ENCODE measurements at places on chromosomes 1 and 21. TPM values are rescaled to one million over a fixed set of nuclear protein-coding genes. Genes with fewer than 3 reads are reported as not detected.

The PADI3 gene
- total RNA-seq = not detected

The HES3 gene
- total RNA-seq = not detected

- no peaks in the 10 kb centered on the region for H3K4me1 ChIP-seq
- H3K36me3 ChIP-seq = no peaks in the 10 kb centered on the region
- no peak overlapping the region for H3K27ac ChIP-seq
- DNase-seq = no peak
- H3K4me3 ChIP-seq = no peak overlapping the region
Measured at GRCh38 chr1:28113242-28113572, 24.8 kb upstream of the EYA3 start.

DNA sequence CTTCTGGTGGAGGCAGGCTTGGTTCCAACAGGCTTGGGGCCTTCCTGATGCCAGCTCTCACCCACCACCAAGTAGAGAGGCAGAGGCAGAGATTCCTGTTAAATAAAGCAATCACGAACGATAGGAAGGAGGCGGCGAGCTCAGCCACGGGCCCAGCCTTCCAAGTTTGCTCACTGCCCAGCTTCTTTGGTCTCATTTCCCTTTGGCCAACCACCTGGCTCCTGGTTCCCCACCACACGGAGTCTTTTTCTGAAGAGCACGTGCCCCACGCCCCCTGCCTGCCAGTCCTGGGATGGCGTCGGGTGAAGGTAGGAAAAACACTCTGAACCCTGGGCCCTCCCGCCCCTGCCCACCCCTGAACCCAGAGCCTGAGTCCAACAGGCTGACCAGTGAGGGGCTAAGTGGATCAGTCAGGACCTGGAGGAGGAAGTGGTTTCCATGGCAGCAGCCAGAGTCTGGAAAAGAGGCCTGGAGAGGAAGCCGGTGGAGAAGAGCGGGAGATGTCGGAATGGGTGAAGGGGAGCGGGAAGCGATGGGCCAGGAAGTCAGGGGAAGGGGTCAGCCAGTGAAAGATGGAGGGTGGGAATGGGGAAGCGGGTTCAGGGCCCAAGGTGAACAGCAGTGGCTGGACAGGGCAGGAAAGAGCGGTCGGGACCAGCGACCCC is 158.2 kb upstream of the KLHDC7A start:
- H3K27ac ChIP-seq = no peak overlapping the region
- H3K4me1 ChIP-seq = peaks cover 27% of the 10 kb centered on the region
- no peaks in the 10 kb centered on the region for H3K36me3 ChIP-seq
- H3K27me3 ChIP-seq = peaks cover 16% of the 10 kb centered on the region
- no peak overlapping the region for H3K4me3 ChIP-seq

DNA sequence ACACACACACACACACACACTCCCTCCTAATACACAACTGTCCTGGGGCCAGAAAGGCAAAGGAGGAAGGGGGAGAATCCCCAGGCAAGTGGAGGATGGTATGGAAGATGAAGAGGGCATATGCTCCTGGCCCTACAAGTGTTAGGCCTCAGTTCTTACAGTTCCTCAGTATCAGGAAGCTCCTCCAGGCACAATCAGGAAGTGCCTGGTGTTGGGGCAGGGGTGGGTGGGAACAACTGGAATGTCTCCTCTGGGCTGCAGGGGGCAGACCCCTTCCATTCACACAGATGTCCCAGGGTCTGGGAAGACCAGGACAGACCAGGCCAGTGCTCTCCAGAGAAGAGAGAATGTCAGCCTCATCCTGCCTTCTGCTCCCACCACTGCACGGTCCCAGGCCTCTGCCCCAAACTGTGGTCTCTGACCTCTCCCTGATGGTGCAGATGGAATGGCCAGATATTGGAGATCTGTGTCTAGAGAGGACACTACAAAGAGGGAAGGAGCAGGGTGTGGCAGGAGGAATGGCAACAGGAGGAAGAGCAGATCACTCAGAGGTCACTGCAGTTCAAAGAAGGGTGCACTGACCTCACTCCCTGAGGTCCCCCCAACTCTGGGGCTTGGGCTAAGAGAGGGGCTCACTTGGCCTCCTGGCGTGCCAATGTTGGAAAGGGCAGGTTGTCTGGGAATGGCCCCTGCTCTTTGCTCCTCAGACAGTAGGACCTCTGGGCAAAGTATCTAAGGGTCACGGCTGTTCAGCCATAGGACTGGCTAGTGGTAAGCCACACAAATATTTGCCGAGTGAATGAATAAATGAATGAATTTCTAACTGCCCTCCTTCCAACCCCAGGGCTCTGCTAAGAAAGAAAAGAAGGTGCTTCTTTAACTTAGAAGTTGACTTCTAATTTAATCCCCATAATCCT is 2.5 kb upstream of the DENND2D start:
- H3K4me3 ChIP-seq = peak overlapping the region; percentile 82
- peak overlapping the region; percentile 99 for H3K27ac ChIP-seq
- peaks cover 14% of the 10 kb centered on the region for H3K4me1 ChIP-seq
- no peaks in the 10 kb centered on the region for H3K36me3 ChIP-seq
- H3K27me3 ChIP-seq = peaks cover 6% of the 10 kb centered on the region

DNA sequence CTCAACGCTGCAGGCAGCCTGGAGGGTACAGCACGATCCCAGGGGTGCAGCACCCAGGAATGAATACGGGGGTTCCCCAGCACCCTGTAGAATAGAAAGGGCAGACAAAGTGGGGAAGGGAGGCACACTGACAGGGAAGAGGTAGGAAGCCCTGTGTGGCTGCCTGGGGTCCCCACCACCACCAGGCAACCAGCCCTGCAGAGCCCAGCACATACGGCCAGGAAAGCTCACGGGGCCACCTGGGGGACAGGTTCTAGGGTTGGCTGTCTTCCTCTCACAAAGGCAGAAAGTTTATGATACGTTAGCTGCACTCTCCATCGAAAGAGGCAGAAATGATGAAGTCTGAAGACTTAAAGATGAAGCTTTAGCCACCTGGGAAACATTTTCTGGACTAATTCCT is 52.5 kb downstream of the ARHGEF16 start:
- no peaks in the 10 kb centered on the region for H3K36me3 ChIP-seq
- H3K4me3 ChIP-seq = no peak overlapping the region
- H3K4me1 ChIP-seq = no peaks in the 10 kb centered on the region
- DNase-seq = no peak
- no peaks in the 10 kb centered on the region for H3K27me3 ChIP-seq
- H3K27ac ChIP-seq = no peak overlapping the region

DNA sequence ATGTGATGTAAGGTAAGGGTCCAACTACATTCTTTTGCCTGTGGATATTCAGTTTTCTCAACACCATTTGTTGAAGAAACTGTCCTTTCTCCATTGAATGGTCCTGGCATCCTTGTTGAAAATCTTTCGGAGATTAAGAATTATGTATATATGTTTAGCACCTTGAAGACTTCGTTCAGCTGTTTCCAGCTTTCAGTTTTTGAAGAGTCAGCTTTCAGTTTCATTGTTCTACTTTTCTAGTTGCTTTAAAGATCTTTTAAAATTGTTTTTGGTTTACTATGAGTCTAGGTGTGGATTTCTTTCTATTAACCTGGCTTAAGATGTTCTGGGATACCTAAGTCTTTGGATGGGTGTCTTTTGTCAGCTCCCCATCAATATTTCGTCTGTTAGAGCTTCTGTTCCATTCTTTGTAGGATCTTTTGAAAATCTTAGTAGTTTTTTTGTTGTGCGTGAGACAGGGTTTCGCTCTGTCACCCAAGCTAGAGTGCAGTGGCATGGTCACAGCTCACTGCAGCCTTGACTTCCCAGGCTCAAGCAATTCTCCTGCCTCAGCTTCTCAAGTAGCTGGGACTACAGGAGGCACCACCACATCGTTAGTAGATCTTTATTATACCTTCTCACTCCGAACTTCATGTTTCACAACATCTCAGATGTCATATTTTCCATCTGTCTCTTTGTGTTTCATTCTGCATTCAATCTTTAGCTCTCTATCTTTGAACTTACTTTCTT is 353.5 kb upstream of the B3GALT2 start:
- DNase-seq = no peak
- peaks cover 7% of the 10 kb centered on the region for H3K4me1 ChIP-seq
- no peaks in the 10 kb centered on the region for H3K36me3 ChIP-seq

DNA sequence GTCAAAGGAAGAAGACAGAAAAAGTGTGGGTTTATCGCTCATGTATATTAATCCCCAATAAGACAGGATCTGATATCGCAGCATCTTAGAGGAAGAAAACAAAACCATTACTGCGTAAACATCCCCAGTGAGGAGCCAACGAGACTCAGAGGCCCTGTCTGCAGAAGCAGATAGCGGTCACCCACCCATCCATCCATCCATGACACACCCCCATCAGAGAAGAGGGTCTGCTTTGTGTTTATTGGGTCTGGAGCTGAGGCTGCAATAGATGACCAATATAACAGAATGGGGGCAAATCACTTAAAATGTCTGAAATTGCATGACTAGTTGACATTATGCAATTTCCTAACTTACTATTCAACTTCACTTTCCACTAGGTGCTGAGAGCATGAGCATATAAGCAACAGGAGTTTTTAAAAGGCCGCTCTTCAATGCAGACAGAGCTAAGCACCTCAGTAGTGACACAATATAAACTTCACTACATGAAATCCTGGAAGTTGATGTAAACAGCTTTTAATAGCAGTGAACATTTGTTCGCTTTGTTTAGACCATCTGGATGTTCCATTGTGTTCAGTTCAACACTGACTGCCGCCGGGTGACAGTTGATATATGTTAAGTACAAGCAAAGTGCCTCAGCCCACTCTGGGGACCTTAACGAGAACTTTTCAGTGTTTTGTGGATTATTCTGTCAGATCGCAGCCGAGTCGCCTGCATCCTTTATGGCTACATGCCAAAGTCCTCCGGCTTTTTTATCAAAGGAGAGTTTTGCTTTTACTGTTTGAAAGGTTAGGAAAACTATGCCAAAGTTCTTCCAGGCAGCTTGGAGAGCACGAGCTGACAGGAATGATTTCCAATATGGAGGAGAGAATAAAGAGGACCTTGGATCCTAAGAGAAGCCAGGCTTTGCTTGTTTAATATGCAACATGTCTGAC is 167.5 kb downstream of the ZNF281 start:
- peaks cover 25% of the 10 kb centered on the region for H3K4me1 ChIP-seq
- no peak for DNase-seq
- peak overlapping the region; percentile 67 for H3K4me3 ChIP-seq

GRCh38 chr1:162212713-162213112 is 143.2 kb downstream of the NOS1AP start:
- DNase-seq = no peak
- no peak overlapping the region for H3K27ac ChIP-seq
- H3K27me3 ChIP-seq = no peaks in the 10 kb centered on the region
- peaks cover 36% of the 10 kb centered on the region for H3K4me1 ChIP-seq
- no peak overlapping the region for H3K4me3 ChIP-seq
- H3K36me3 ChIP-seq = no peaks in the 10 kb centered on the region
